ENCODE measurements at places on chromosomes 2 and 18.

- DNase-seq: no peak
Measured at GRCh38 chr2:55155764-55156281, 76.3 kb downstream of the CLHC1 start.

GRCh38 chr2:55049043-55049820, 1.0 kb downstream of the RTN4 start:
- DNase-seq: peak; percentile 54

- no peak for DNase-seq
Measured at GRCh38 chr2:160409480-160409879, 84.1 kb downstream of the RBMS1 start.

DNA sequence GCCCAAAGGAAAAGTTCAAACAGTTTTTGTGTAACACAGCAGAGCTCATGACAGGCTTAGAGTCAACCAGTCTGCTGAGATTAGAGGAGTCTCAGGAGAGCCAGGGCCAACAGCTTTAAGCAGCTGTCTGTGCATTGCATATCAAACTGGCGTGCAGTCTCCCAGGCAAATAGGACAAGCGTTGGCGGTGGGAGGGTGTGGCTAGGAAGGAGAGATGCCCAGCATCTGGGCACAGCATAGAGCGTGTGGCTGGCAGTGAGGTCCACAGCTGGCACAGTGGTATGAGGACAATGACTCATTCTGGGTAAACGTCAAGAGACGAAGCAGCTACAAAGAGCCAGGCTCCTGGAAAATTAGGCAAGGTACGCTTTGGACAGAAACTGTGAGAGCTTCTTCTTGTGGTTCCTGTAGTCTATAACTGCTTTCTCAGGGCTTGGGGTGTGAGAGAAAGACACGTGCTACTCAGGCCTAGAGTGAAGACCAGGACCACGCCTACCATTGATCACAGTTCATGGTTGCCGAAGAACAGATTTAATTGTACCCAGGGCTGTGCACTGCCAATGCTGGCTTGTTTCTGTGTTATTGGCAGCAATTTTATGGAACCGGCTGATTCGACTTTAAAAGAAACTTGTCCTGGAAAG, 14.8 kb downstream of the ZAP70 start:
- DNase-seq: no peak

DNA sequence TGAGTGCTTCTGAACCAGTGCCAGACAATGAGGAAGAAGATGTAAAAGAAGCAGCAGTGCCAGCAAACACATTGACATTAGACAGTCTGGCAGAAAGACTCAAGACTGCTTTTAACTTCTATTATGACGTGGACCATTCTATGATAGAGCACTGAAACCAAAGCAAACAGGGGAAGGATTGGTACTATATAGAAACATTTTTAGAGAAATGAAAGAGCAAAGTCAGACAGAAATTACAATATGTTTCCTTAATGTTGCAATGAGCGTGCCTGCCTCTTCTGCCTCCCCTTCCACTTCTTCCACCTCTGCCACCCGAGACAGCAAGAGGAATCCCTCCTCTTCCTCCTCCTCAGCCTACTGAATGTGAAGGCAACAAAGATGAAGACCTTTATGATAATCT, 39.7 kb downstream of the DHX57 start:
- DNase-seq: no peak

- no peak for DNase-seq
Measured at GRCh38 chr18:25125680-25126079, 226.3 kb downstream of the ZNF521 start.
